ENCODE measurements at places on chromosomes 6 and 20. TPM values are rescaled to one million over a fixed set of nuclear protein-coding genes. Genes with fewer than 3 reads are reported as not detected.

Gene MAP1LC3A
- total RNA-seq = 11.4 TPM

Gene ATP9A
- 25.6 TPM for total RNA-seq

Gene ZNF311
- 3.2 TPM for total RNA-seq

Gene MRPS10
- 46.4 TPM for total RNA-seq

Gene TNFAIP3
- total RNA-seq = 17.0 TPM

Measured in urinary bladder (tissue), 4 donors.